ENCODE measurements at places on chromosomes 2 and 18.

- DNase-seq = no peak
Measured at GRCh38 chr2:6008726-6009125, 316.5 kb downstream of the SOX11 start.

GRCh38 chr2:54728669-54729120 lies 5.2 kb downstream of the EML6 start:
- DNase-seq = no peak

GRCh38 chr18:36652503-36652902 lies 176.3 kb downstream of the TPGS2 start:
- DNase-seq = no peak

GRCh38 chr2:60347781-60348180 lies 205.7 kb downstream of the BCL11A start:
- no peak for DNase-seq

DNA sequence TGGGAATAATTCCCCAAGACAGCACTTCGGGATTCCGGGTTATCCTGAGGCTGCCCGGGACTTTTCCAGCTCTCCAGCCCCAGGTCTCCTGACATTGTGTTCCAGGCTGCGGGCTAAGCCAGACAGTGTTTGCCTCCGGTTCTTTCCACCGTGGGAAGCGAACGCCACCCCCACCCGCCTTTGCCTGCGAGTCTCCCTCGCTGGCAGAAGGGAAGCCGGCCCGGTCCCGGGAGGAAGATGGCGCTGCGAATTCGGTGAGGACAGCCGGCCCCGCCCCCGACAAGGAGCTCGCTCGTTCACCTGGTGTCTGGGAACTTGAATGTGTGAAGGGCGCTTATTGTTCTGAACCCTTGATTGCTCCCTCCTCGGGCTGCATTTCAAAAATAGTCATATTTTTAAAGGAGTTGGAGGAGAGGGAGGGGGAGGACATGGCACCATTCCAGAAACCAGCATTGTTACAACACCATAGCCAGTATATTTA lies 2.9 kb downstream of the LRATD1 start:
- no peak for DNase-seq

- no peak for DNase-seq
Measured at GRCh38 chr2:218033590-218034496, 31.0 kb upstream of the TNS1 start.

Data from T-cell (primary cell).